ENCODE measurements at places on chromosomes 7 and 10.

DNA sequence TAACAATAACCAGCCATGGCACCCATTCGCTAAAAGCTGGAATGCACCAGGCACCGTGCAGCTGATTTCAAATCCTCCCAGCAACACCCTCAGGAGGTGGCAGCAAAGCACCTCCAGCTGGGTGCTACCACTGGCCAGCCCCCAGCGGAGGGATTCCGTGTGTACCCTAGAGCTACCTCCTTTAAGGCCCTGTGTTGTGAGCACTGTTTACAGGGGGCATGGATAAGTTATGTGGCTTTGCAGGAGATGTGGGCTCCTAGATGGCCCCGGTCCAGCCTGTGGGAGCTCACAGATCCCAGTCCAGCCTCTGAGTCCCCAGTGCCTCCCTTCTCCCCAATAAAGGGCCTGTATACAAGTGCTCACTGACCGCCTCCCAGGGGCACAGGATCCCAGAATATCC lies 27.1 kb downstream of the TNRC18 start:
- DNase-seq = no peak

- DNase-seq = no peak
Observed at GRCh38 chr10:131862548-131862947, 38.3 kb upstream of the PPP2R2D start.

DNA sequence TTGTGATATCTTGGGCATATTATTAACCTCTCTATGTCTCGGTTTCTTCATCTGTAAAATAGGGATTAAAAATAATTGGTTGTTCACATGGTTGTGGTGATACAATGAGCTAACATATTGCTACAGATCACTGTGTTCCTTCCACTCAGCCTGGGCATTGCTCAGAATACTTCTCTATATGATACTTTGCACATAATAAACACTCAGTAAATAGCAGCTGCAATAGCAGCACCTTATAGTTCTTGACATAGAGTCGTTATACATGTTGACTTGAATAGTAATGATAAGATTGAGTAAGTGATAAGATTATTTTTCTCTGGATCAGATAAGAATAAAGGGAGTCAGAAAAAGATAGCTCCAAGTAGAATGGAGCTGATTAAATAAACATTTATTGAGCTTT lies 42.3 kb downstream of the PTTG1IP2 start:
- DNase-seq = no peak

DNA sequence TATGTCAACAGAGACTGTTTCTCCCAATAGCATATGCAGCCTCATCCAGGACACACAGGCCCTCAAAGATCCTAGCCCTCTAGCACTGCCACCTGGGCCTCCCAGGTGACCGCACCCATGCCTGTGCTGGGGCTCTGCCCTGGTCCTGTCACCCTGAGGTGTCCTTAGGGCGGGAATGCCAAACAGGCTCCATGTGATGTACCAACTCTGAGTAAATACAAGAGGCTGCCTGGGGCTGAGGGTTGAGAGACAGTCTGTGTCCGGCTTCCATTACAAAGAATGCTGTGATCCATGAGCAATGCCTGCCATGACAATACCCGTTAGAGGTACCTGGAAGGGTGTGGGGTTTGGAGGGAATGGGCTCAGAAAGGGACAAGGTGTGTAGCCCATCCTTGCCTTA lies 83.0 kb upstream of the KAT6B start:
- no peak for DNase-seq

DNA sequence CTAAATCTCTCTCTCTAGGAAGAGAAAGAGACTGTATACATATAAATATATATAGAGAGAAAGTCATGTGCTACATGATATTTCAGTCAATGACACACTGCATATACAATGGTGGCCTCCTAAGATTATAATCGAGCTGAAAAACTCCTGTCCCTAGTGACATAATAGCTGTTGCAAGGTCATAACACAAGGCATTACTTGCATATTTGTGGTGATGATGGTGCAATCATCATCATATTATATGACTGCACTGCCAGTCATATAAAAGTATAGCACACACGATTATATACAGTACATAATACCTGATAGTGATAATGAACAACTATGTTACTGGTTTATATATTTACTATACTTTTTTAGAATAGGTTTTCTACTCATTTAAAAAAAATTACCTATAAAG lies 316.7 kb downstream of the FGFR2 start:
- no peak for DNase-seq

DNA sequence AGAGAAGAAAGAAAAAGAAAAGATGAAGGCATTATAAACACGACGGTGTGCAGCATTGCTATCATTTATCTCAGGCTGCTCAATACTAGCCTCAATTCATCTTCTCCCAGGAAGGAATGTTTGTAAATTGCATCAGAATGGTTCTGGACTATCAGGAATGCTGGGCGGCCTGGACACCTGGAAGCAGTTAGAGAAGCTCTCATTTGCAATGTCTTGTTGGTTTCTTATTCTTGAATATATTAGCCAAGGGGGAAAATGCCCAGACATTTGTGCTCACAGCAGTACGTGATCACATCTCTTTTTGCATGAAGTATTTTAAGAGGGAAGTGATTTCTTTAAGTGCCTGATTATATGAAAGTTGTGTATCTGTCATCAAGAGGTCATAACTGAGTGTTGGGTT lies 85.6 kb upstream of the IMMP2L start:
- no peak for DNase-seq

GRCh38 chr7:155051355-155051754 lies 18.8 kb upstream of the HTR5A start:
- DNase-seq = no peak

GRCh38 chr7:126818393-126819196 lies 434.1 kb downstream of the GRM8 start:
- DNase-seq = no peak

GRCh38 chr10:125355657-125356056 lies 195.3 kb upstream of the CTBP2 start:
- DNase-seq = no peak

DNA sequence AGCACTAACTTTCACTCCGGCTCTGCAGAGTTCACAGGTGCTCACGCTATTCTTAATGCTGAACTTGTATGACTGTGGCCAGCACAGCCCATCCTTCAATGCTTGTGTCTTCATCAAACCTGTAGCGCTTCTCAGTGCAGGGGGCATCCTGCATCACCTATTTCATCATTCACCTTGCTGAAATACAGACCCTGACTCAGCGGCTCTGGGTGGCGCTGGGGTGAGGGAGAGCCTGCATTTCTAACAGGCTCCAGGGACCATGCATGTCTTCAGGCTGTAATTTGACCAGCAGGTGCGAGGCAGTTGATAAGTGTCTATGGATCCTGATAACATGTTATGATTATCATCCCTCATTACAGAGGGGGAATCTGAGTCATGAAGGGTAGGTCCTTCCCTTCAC lies 89.3 kb downstream of the VOPP1 start:
- no peak for DNase-seq

- no peak for DNase-seq
Observed at GRCh38 chr10:119253433-119254174, 46.2 kb downstream of the GRK5 start.

GRCh38 chr10:84608126-84608525 lies 279.7 kb downstream of the CCSER2 start:
- no peak for DNase-seq

DNA sequence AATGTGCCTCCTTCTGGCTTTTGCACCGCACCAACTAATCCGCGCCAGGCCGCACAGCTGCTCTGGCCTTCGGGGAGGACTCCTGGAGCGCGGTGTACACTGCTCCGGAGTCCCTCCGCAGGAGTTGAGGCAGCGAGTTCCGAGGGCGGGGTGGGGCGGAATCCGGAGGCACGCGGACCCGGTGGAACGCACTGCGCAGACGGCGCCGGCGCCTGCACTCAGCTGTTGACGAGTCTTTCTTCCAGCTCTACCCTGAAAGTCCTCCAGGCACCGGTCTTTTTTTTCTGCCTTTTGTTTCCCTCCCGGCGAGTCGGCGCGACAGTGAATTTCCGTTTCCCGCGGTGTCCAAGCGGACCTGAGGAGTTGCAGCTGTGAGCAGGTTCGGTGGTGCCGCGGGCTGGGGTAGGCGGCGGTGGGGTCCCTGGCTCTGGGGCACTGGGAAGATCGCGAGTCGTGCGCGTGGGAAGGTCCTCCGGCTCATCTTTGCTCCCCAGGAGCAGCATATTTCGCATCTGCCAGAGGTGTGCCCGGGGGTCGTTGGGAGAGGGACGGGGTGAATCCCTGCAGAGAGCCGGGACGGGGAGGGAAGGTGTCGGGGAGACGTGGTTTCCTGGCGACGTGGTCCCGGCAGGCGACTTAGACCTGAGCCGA lies 44.1 kb downstream of the SFTPD start:
- peak; percentile 58 for DNase-seq

- no peak for DNase-seq
Observed at GRCh38 chr7:27148031-27148755, 619 bp upstream of the HOXA6 start.

- DNase-seq = no peak
Observed at GRCh38 chr7:134856091-134856490, 76.7 kb downstream of the CALD1 start.

- no peak for DNase-seq
Observed at GRCh38 chr7:100612730-100613390, 520 bp downstream of the MOSPD3 start.

DNA sequence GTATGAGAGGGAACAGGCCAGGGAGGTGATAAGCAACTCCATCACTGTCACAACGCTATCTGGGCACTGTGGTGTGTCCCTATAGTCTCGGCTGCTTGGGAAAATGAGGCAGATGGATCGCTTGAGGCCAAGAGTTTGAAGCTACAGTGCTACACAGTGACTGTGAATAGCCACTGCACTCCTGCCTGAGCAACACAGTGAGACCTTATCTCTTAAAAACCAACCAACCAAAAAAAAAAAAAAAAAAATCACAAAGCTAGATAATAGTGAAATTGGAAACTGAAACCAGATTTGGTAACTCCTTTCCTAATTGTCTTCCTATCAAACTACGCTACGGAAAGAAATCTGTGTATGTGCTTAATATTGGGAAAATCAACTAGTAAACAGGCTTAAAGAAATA lies 14.1 kb downstream of the MICU1 start:
- DNase-seq = no peak

DNA sequence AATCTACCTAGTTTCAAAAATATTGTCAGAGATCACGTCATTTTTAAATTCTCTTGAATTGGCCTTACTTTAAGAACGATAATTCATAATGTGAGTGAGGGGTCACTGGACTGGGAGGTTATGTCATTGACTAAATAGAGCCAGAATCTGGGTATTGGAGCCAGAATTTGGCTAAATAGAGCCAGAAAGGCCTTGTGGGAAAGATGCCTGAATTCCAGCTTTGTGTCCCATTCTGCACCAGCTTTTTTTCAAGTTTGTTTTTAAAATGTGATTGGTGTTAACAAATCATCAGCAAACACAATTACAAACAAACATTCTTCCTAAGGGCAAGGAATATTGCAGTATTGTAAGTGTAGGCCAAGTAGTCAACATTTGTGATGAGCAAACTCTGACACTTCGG lies 233.2 kb upstream of the PRKCQ start:
- no peak for DNase-seq

DNA sequence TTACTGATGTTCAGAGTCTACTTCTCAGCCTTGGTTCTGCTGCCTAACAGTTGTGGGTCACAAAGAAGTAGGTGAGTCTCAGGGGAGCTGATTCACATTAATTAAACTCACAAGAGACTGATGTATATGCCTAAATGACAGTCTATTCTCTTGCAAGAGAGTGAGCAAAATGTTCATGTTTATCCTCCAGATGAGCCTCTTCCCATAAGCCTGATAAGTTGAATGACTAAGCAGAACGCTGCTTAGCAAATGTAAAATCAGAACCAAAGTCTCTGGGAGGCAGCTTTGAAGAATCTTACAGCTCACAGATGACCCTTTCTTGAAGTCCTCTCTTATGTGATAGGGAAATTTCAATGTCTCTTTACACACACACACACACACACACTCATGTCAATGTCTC lies 1092.2 kb downstream of the TYW1 start:
- DNase-seq = no peak

- DNase-seq = no peak
Observed at GRCh38 chr7:31333291-31333690, 7.2 kb downstream of the NEUROD6 start.

GRCh38 chr10:87942884-87943527 lies 79.6 kb downstream of the PTEN start:
- no peak for DNase-seq

- no peak for DNase-seq
Observed at GRCh38 chr7:130723784-130724183, 10.2 kb downstream of the KLF14 start.

DNA sequence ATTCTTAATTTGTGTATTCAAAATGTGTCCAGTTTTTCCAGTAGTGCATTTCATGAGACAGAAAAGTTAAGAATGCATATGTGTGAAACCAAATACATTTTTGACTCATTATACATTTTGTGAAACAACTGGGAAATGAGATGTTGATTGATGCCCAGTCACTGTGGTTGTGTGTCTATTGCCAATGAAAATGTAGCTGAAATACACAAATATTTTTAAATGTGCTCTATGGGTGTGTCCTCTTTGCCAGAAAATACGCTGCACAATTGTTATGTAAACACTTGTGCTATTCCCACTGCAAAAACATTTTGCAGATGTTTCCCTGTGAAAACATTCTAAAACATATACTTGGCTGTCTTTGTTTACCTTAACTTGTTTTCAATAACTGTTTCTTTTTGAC lies 395.2 kb downstream of the TFEC start:
- no peak for DNase-seq

- no peak for DNase-seq
Observed at GRCh38 chr10:108696792-108697477, 1226.4 kb downstream of the XPNPEP1 start.

DNA sequence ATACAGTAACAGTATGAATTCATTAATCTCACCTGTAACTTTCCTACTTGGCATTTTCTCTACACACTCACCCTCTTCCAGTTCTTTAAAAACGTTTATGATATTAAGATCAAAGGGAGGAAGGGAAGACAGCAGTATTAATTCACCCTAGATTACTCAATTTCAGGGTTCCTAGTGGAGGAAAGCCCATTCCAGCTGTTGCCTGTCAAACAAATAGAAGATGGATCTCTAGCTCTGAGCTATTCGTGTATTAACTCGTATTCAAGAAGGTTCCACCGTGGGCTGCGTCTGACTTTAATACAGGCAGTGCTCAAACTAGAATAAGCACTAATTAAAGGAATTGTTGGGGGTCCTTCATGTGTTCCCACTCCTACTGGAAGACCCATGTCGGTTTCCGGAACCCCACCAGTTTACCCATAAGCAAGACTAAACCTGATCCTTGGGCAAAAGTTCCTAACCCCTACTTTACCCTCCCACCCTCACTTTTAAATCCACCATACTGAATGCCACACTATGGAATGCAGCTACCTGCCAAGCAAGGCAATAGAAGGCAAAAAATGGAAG lies 2.1 kb downstream of the NANOS1 start:
- DNase-seq = no peak

- DNase-seq = no peak
Observed at GRCh38 chr10:71836596-71836974, 14.5 kb downstream of the PSAP start.

- no peak for DNase-seq
Observed at GRCh38 chr10:38118072-38118807, 24.1 kb downstream of the ZNF37A start.

- DNase-seq = no peak
Observed at GRCh38 chr10:17075533-17076359, 53.9 kb downstream of the CUBN start.
